ENCODE measurements at places on chromosomes 2 and 18. TPM values are rescaled to one million over a fixed set of nuclear protein-coding genes. Genes with fewer than 3 reads are reported as not detected.

- DNase-seq: no peak
Observed at GRCh38 chr2:74201196-74201595, 2.8 kb downstream of the MTHFD2 start.

DNA sequence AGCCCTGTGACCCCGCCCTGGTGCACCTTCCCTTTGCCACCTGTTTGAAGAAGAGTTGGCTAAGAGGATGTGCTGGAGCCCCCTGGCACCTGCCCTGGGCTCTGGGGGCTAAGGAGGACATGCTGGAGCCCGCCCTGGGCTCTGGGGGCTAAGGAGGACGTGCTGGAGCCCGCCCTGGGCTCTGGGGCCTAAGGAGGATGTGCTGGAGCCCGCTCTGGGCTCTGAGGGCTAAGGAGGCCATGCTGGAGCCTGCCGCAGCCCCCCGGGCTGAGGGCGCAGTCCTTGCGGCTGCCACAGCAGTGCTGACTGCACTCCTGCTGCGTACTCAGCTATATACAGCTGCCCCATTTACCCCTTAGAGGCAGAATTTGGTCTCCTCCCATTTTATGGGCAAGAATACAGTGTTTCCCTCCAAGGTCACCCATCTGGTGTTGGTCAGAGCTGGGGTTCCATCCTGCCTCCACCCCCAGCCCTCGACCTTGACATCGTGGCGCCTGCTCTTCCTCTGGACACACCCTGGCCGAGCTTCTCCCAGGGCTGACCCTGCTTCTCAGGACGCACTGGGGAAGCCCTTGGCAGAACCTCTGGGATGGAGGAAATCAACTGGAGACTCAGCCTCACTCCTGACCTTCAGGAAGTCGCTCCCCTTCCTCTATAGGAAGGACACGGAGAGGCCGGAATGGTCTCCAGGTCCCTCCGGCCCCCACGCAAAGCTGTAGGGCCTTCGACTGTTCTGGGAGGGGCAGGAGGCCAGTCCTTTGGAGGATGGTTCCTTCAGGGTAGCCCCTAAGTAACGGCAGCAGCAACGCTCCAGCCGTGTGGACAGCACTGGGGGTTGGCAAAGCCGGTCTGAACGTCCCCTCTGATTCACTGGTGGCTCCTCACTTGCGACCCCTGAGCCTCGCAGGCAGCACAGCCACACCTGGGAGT is 65.0 kb upstream of the HPCAL1 start:
- DNase-seq: no peak

DNA sequence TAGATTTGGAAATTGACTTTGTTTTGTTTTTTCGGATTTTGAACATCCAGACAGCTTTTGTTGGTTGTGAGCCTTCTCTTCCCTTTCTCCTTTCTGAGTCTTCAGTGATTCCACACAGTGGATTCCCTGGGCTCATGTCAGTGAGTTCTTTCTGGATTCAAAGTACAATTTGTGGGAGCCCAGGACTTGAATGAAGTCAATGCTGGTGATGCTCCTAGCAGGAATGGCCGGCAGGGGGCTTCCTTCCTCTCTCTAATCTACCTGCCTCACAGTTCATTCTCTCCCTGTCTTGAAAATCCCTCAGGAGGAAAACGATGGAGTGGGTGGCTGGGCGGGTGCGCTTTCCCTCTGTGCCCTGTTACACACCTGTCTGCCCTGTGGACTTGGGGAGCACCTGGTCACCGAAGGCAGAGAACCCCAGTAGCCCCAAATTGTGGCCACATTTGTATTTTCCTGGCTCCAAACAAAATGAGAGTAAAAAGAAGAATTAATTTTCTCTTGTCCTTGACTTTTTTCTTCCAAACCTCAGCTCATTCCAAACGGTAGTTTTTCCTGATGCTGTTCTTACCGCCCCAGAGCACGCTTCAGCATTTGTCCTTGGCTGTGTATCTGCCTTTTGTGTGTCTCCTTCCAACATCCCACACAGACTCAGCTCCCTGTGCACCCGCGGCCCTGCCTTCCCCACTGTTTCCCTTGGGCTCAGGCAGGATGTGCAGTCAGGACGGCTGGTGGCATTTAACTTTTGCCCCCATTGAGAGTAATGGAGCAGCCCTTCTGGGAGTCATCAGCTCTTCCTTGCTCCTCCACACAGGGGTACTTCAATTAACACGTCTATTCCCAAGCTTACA is 86.6 kb downstream of the MARCO start:
- DNase-seq: peak; percentile 15

DNA sequence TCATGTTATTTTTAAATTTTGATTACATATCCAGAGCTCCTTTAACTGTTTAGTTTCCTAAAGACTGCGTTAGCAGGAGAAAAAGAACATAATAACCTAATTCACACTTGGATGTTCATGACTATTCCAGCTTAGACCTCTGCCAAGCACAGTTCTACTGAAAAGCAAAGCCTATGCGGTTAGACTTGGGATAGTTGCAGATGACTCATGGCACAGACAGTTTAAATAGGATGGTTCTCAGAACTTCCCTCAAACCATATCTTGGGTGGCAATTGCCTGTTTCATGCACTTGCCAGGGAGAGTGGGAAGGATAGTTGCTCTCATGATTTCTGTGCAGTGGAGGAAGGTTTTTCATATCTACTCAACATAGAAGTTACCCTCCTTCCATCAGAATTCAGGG is 149.7 kb upstream of the KLHL29 start:
- no peak for DNase-seq

GRCh38 chr2:119174993-119175347 is 16.4 kb upstream of the C1QL2 start:
- no peak for DNase-seq

DNA sequence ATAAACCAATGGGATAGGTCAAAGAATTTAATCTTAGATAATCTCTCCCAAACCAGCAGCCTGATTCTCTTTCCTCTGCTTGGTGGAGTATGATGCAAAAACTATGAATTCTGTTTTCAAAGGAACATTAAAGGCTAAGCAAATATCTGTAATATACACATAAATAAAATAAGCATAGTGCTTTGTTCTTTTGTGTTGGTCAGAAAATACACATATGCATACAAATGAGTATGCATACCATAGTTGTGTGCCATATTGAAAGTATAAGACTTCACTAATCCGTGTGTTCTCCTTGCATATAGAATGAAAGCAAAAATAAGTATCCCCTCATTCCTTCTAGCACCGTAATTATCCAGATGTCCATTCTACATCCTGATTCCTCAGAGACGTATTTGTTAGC is 1949.7 kb upstream of the CELF4 start:
- DNase-seq: no peak

DNA sequence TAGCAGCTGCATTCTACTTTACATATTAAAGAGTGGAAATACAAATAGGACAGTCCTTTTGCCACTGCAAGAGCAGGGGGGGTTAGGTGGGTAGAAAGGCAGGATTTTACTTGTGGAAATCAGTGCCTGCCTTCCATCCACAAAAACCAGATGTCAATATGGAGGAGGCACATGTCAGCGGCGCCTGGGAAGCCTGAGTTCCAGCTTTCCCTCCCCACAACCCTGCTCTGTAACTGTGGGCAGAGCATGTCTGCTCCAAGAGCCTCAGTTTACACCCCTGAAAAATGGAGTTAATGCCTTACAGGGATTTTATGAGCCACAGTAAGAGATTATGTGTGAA is 32.9 kb downstream of the STEAP3 start:
- DNase-seq: no peak

DNA sequence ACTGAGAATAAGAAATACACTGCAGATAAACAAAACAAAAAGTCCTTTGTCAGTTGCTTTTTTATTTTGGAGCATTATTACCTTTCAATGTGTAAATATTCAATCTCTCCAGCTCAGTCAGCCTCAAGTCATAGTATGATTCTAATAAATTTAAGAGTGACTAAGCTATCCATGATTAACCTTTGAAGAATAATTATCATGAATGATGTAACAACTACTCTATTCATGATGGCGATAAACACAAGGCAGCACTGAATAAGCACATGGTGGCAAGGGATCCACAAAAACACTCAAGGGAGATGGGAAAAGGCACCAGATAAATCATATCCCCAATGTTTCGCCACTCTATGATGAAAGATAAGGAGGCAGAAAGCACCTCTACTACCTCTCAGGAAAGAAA is 67.0 kb downstream of the MAP4K3 start:
- no peak for DNase-seq

- DNase-seq: no peak
Observed at GRCh38 chr2:205524656-205525055, 157.6 kb upstream of the NRP2 start.

GRCh38 chr2:295090-295489 is 7.2 kb upstream of the ALKAL2 start:
- DNase-seq: no peak

GRCh38 chr2:31354837-31355236 is 59.7 kb downstream of the XDH start:
- DNase-seq: peak; percentile 33

DNA sequence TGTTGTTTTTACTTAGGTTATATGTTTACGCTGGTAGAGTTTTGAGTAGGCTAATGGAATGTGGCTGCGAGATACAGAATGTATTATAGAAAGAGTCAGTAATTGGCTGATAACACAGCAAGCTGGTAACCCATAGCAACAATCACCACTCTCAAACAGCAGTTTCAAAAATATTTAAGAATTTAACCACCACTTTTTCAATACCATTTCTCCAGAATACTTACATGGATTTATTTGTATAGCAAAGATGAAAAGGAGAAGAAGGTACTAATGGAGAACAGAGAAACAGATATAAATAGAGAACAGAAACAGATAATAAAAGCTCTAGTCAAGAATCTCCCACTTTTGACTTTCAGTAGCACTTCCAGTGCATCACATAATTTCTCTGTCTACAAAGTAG is 188.3 kb upstream of the SLC39A10 start:
- no peak for DNase-seq

- peak; percentile 63 for DNase-seq
Observed at GRCh38 chr2:636641-637405, 40.4 kb downstream of the TMEM18 start.

GRCh38 chr2:121664086-121664485 is 14.8 kb upstream of the CLASP1 start:
- DNase-seq: no peak

PSMG2 gene
- 78.7 TPM for polyA plus RNA-seq

CCDC74B gene
- 1.8 TPM for polyA plus RNA-seq

IL36G gene
- polyA plus RNA-seq: not detected

FAP gene
- polyA plus RNA-seq: 116 TPM

GPR45 gene
- polyA plus RNA-seq: not detected
